Osteoblast (primary cell): ENCODE measurements at places on chromosomes 13 and 19. TPM values are rescaled to one million over a fixed set of nuclear protein-coding genes. Genes with fewer than 3 reads are reported as not detected.

Gene SELENOV
- total RNA-seq = not detected in 2 replicates

Gene ZNF841
- 27.9 and 30.9 TPM in 2 replicates for total RNA-seq

DNA sequence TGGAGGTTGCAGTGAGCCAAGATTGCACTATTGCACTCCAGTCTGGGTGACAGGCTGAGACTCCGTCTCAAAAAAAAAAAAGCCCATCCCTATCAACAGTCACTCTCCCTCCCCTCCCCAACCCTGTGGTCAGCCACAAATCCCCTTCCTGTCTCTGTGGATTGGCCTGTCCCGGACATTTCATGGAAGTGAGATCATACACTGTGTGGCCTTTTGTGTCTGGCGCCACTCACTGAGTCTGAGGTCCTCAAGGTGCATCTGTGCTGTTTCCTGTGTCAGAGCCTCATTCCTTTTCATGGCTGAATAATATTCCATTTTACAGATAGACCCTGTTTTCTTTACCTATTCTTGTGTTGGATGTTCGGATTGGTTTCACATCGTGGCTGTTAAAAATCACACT is 149.5 kb downstream of the PTPRS start:
- no peaks in the 10 kb centered on the region for H3K36me3 ChIP-seq
- no peak for DNase-seq
- peaks cover 4% of the 10 kb centered on the region for H3K4me1 ChIP-seq
- H3K27me3 ChIP-seq = no peaks in the 10 kb centered on the region

Gene TEX26
- total RNA-seq = not detected in 2 replicates

Gene LILRA2
- not detected in 2 replicates for total RNA-seq

GRCh38 chr13:31385540-31385939 is 185.8 kb downstream of the B3GLCT start:
- no peaks in the 10 kb centered on the region for H3K36me3 ChIP-seq
- H3K27me3 ChIP-seq = peaks cover 4% of the 10 kb centered on the region
- no peak overlapping the region for H3K27ac ChIP-seq
- no peak overlapping the region for H3K4me3 ChIP-seq
- no peak for DNase-seq
